Fibroblast of lung (primary cell): ENCODE measurements at places on chromosomes 4 and X. TPM values are rescaled to one million over a fixed set of nuclear protein-coding genes. Genes with fewer than 3 reads are reported as not detected.

- DNase-seq: no peak
- no peaks in the 10 kb centered on the region for H3K4me1 ChIP-seq
- H3K36me3 ChIP-seq: peaks cover 3% of the 10 kb centered on the region
- H3K4me3 ChIP-seq: no peak overlapping the region
- no peak overlapping the region for H3K27ac ChIP-seq
- H3K27me3 ChIP-seq: no peaks in the 10 kb centered on the region
Observed at GRCh38 chr4:41957634-41958033, 22.4 kb downstream of the TMEM33 start.

DNA sequence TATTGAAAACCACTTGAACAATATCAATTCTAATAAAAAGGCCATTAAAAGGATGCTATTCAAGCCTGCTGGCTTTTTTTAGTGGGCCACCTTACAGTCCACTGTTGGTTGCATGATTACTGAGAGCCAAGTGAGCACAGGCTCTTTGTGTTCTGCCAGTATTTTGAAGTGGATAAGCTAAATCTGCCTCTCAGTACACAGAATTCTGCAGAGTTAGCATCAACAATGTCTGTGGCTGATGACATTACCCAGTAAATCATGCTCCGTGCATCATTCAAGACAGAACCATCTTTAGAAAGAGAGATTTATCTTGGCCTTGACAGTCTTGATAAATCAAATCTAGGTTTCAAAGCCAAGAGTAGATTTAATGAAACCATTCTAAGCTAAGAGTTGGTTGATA is 119.0 kb upstream of the GNPDA2 start:
- no peaks in the 10 kb centered on the region for H3K4me1 ChIP-seq
- H3K36me3 ChIP-seq: no peaks in the 10 kb centered on the region
- no peak overlapping the region for H3K27ac ChIP-seq
- no peak overlapping the region for H3K4me3 ChIP-seq
- H3K27me3 ChIP-seq: no peaks in the 10 kb centered on the region

GRCh38 chr4:67106861-67107460 is 438.3 kb downstream of the CENPC start:
- DNase-seq: no peak
- no peak overlapping the region for H3K4me3 ChIP-seq
- H3K4me1 ChIP-seq: no peaks in the 10 kb centered on the region
- H3K27ac ChIP-seq: no peak overlapping the region

DNA sequence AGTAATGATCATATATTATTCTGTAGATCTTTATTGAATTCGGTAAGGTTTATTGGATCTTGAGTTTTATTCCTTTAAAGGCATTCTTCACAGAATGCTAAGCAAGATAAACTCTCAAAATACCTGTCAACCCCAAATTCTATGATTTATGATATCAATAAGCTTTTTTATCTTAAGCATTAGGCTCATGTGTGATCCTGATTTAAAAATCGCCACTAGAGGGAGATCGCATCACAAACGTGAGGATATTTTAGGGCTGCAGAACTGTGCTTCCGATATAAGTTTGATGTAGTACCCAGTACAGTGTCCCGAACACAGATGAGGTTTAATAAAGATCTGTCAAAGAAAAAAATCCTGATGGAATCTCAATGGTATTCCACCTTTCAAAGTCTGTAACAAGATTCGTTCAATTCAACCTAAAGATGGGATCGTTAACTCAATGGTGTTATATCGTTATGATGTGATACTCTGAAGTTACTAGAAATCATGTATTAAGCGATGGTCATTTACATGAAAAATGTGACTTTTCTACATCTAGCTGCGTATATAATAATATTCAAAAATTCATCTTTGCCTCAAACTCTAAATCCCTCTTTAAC is 169.0 kb downstream of the CORIN start:
- no peaks in the 10 kb centered on the region for H3K4me1 ChIP-seq
- no peak overlapping the region for H3K27ac ChIP-seq
- DNase-seq: peak; percentile 76
- H3K4me3 ChIP-seq: peak overlapping the region; percentile 7
- H3K36me3 ChIP-seq: no peaks in the 10 kb centered on the region

- H3K27ac ChIP-seq: no peak overlapping the region
- no peaks in the 10 kb centered on the region for H3K4me1 ChIP-seq
Observed at GRCh38 chr4:160265014-160265413, 1162.1 kb downstream of the RAPGEF2 start.

DNA sequence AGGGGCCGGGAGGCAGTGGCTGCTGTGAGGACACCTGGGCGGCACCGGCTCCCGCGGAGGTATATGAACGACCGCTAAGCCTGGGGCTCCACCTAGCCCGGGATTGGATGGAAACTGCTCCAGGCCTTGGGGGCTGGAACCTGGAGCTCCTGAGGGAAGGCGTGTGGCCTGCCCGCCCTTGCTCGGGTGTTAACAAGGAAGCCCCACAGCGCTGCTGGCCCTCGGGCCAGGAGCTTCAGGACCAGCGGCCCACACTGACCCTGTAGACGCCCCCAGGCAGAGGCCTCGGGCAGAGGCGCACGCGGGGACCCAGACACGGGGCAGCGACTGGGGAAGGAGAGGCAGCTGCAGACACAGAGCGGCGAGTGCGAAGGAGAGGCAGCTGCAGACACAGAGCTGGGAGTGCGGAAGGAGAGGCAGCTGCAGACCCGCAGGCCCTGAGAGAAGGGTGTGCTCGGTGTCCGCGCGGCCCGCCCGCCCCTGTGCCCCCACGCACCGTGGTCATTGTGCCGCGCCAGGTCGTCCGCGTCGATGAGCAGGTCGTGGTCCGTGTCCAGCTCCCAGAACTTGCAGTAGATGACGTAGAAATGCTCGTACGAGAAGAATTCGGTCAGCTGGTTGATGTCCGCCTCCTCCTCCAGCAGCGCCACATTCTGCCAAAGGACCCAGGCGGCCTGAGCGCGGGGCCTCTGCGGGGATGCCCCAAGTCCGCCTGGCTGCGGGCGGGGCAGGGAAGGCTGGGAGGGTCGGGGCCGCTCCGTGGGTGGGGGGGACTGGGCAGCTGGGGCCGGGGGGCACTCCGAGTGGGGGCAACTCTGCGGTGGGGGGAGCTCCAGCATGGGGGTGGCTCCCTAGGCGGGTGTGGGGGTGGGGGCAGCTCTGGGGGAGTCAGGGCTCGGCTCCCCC is 26.7 kb upstream of the GTPBP6 start:
- H3K4me3 ChIP-seq: no peak overlapping the region
- H3K27ac ChIP-seq: no peak overlapping the region
- H3K4me1 ChIP-seq: no peaks in the 10 kb centered on the region
- H3K27me3 ChIP-seq: no peaks in the 10 kb centered on the region

- H3K4me1 ChIP-seq: no peaks in the 10 kb centered on the region
- H3K36me3 ChIP-seq: no peaks in the 10 kb centered on the region
- DNase-seq: no peak
- no peak overlapping the region for H3K4me3 ChIP-seq
- H3K27me3 ChIP-seq: no peaks in the 10 kb centered on the region
Observed at GRCh38 chr4:172553216-172553615, 615.4 kb upstream of the GALNT7 start.

- peaks cover 7% of the 10 kb centered on the region for H3K4me1 ChIP-seq
- no peak overlapping the region for H3K27ac ChIP-seq
- peak; percentile 38 for DNase-seq
- no peak overlapping the region for H3K4me3 ChIP-seq
- no peaks in the 10 kb centered on the region for H3K36me3 ChIP-seq
- H3K27me3 ChIP-seq: no peaks in the 10 kb centered on the region
Observed at GRCh38 chr4:75919920-75920319, 17.7 kb upstream of the PPEF2 start.

- H3K4me3 ChIP-seq: no peak overlapping the region
- no peaks in the 10 kb centered on the region for H3K4me1 ChIP-seq
- H3K36me3 ChIP-seq: no peaks in the 10 kb centered on the region
- DNase-seq: peak; percentile 82
Observed at GRCh38 chrX:20061855-20062254, 54.9 kb downstream of the MAP7D2 start.

DNA sequence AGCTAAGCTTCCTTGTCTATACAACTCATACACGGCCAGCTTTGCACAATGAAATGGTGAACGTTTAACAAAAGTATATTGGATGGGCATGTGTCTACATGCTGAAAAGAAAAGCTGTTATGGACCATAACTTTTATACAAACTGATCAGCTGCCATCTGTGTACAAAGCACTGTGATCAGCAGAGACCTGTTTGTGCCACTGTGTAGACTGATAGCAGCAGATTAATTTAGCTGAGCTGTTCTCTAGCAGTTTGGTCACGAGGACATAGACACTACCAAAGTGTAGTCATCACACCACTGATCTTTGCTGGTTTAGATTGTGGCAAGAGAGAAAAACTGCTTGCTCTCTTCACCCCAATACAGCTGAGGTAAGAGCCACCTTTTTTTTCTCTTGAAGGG is 124.5 kb downstream of the RAPGEF2 start:
- H3K4me1 ChIP-seq: peaks cover 11% of the 10 kb centered on the region
- H3K27me3 ChIP-seq: no peaks in the 10 kb centered on the region
- no peak for DNase-seq
- peak overlapping the region; percentile 55 for H3K4me3 ChIP-seq

DNA sequence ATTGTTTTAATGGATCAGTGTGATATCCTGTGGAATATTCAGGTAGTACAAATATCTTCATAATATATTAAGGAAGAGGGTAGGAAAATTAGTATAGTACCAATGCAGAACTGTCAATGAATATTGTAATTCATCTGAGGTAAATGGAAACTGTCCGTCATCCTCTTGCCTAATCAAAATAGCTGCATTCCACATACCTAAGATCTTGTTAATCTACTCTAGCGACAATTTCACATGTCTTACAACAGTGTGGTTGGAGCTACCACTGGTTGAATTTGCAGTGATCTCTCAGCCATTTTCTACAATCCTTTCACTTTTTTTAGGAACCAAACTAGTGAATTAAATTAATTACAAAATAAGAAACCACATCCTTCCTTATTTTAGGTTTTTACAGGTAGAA is 117.5 kb downstream of the PCDH18 start:
- H3K27me3 ChIP-seq: no peaks in the 10 kb centered on the region
- no peak overlapping the region for H3K27ac ChIP-seq
- no peak overlapping the region for H3K4me3 ChIP-seq
- H3K36me3 ChIP-seq: no peaks in the 10 kb centered on the region
- DNase-seq: no peak
- no peaks in the 10 kb centered on the region for H3K4me1 ChIP-seq

GRCh38 chrX:102697494-102697893 is 14.8 kb upstream of the GPRASP2 start:
- no peaks in the 10 kb centered on the region for H3K27me3 ChIP-seq
- DNase-seq: peak; percentile 21
- no peaks in the 10 kb centered on the region for H3K4me1 ChIP-seq

DNA sequence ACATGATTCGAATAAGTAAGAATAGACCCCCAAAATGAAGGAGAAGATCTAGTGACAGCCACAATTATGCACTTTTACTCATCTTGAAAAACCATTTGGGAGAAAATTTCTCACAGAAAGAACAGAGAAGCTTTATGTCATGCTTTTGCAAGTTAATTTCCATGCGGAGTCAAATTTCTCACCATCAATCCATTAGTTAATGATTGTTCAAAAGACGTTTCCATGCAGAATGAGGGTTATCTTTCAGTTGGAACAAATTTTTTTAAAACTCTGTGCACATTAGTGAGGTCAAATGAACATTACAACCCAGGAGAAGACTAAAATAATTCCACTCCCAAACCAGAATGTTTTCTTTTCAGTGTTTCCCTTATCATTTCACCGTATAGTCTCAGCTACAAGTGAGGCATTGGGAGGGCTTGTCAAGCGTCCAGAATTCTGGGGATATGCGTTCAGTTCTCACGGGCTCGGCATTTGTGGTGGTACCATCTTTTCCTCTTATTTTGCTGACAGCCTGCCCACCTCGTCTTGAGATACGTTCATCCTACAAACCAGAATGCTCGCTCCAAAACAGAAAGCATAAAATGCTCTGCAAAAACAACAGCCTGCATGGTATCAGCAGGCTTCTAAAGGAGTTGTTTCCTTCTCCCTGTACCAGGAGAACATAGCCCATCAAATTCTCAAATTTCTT is 130.8 kb upstream of the TBL1X start:
- no peaks in the 10 kb centered on the region for H3K36me3 ChIP-seq
- H3K4me3 ChIP-seq: no peak overlapping the region
- no peak overlapping the region for H3K27ac ChIP-seq
- no peak for DNase-seq
- peaks cover 3% of the 10 kb centered on the region for H3K4me1 ChIP-seq

Gene F11
- not detected in 2 replicates for total RNA-seq

Gene LANCL3
- total RNA-seq: under 0.01 TPM in 1 of 2 replicates, not detected in the other

Gene MTTP
- 0.26 and 0.83 TPM in 2 replicates for total RNA-seq

Gene AFM
- total RNA-seq: not detected in 2 replicates

Gene PNMA6F
- not detected in 2 replicates for total RNA-seq

Gene KLKB1
- 0.17 and 0.26 TPM in 2 replicates for total RNA-seq

Gene SPATA4
- total RNA-seq: 0.26 and 0.66 TPM in 2 replicates

Gene UGT2B15
- not detected in 2 replicates for total RNA-seq

Gene PPBP
- total RNA-seq: not detected in 2 replicates
